Activated CD8-positive, alpha-beta T cell treated with anti-CD3 and anti-CD28 coated beads, Interleukin-2, amount 10 ng/mL, durations not matched to agents 7 days and 5 days (primary cell): ENCODE measurements at places on chromosomes 7 and 10. TPM values are rescaled to one million over a fixed set of nuclear protein-coding genes. Genes with fewer than 3 reads are reported as not detected.

- H3K27me3 ChIP-seq: no peaks in the 10 kb centered on the region
- peaks cover 43% of the 10 kb centered on the region for H3K36me3 ChIP-seq
- peaks cover 19% of the 10 kb centered on the region for H3K4me1 ChIP-seq
- DNase-seq: no peak
- H3K4me3 ChIP-seq: no peak overlapping the region
Observed at GRCh38 chr10:3978174-3978573, 193.2 kb upstream of the KLF6 start.

- H3K4me1 ChIP-seq: peaks cover 27% of the 10 kb centered on the region
- H3K27ac ChIP-seq: no peak overlapping the region
- DNase-seq: no peak
- H3K4me3 ChIP-seq: no peak overlapping the region
- H3K36me3 ChIP-seq: no peaks in the 10 kb centered on the region
Observed at GRCh38 chr10:3838460-3839437, 53.7 kb upstream of the KLF6 start.

GRCh38 chr7:93055543-93056107 lies 62.2 kb downstream of the SAMD9 start:
- H3K4me1 ChIP-seq: peaks cover 10% of the 10 kb centered on the region
- no peak overlapping the region for H3K4me3 ChIP-seq
- DNase-seq: no peak
- peaks cover 10% of the 10 kb centered on the region for H3K27me3 ChIP-seq
- H3K36me3 ChIP-seq: no peaks in the 10 kb centered on the region
- H3K27ac ChIP-seq: no peak overlapping the region

GRCh38 chr10:14485986-14486385 lies 155.3 kb upstream of the FRMD4A start:
- H3K4me3 ChIP-seq: no peak overlapping the region
- H3K27ac ChIP-seq: no peak overlapping the region
- no peaks in the 10 kb centered on the region for H3K4me1 ChIP-seq
- H3K27me3 ChIP-seq: peaks cover 28% of the 10 kb centered on the region
- DNase-seq: no peak

GRCh38 chr10:43041422-43042342 lies 35.2 kb upstream of the RET start:
- H3K36me3 ChIP-seq: no peaks in the 10 kb centered on the region
- DNase-seq: no peak
- H3K27me3 ChIP-seq: no peaks in the 10 kb centered on the region
- H3K27ac ChIP-seq: no peak overlapping the region
- H3K4me3 ChIP-seq: no peak overlapping the region
- no peaks in the 10 kb centered on the region for H3K4me1 ChIP-seq

DNA sequence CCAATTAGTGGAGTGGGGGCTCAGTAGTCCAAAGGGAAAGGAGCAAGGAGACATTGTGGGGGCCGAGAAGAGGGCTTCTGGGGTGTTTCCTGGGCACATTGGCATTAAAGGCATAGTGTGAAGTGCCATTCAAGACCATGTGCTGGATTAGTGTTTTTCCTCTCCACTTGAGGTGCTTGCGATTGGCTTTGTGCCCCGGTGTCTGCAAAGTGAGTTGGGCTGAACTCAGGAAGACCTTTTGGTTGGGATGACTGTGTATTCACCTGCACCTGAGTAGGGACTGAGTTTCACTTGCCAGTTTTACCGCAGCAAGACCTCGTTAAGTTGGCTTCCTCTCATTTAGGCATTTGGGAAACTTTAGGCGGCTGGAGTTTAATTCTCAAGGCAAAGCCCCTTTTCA lies 73.0 kb downstream of the TCF7L2 start:
- H3K4me3 ChIP-seq: no peak overlapping the region
- H3K27ac ChIP-seq: no peak overlapping the region
- H3K4me1 ChIP-seq: no peaks in the 10 kb centered on the region

DNA sequence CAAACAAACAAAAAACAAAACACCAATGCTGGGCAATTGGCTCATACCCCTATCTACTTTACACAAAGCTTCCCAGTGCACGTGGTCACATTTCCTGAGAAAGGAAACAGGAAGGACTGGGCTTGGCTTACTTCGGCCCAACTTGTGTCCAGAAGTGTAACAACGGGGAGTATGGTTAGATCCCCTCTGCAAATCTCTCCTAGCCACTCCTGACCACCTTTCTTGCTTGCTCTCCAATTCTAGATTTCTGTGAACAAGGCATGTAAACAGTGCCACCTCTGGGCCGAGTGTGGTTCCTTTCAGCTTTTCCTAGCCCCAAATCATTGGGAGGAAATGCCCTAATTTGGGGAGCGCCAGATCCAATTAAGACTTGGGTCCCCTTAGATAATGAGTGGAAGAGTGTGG lies 21.0 kb upstream of the FRAT2 start:
- no peaks in the 10 kb centered on the region for H3K27me3 ChIP-seq
- H3K4me3 ChIP-seq: no peak overlapping the region
- peaks cover 13% of the 10 kb centered on the region for H3K36me3 ChIP-seq
- H3K27ac ChIP-seq: no peak overlapping the region
- no peak for DNase-seq

GRCh38 chr7:4066206-4066605 lies 615.9 kb upstream of the FOXK1 start:
- peaks cover 5% of the 10 kb centered on the region for H3K4me1 ChIP-seq
- no peak overlapping the region for H3K4me3 ChIP-seq
- DNase-seq: no peak

DNA sequence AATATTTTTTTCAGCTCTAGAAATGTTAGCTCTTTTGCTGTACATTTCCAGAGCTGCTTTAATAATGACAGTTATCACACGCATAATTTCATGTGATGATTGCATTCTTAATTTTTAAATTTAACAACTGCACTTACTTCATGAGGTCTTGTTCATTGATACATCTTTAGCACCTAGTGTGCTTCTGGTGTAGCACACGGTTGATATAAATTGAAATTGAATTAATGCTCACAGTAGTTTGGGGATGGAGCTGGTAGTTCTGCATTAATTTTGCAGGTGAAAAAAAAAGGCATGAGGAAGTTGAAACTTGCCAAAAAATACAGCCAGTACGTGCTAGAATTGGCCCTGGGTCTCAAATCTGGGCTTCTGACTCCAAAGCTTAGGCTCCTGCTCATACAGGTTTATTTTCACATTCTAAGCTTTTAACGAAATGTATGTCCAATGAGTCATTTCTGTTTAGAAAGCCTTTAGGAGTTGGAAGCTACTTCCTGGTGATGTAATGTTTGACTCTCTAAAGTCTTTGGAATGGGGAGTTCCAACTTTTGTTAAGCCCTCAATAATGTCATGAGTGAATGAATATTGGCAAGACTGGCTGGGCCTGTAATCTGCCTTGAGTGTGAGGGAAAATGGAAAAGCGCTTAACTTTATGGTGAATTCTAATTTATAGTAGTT lies 62.5 kb downstream of the DAGLB start:
- peaks cover 40% of the 10 kb centered on the region for H3K36me3 ChIP-seq
- DNase-seq: no peak
- H3K27me3 ChIP-seq: no peaks in the 10 kb centered on the region
- no peak overlapping the region for H3K4me3 ChIP-seq

DNA sequence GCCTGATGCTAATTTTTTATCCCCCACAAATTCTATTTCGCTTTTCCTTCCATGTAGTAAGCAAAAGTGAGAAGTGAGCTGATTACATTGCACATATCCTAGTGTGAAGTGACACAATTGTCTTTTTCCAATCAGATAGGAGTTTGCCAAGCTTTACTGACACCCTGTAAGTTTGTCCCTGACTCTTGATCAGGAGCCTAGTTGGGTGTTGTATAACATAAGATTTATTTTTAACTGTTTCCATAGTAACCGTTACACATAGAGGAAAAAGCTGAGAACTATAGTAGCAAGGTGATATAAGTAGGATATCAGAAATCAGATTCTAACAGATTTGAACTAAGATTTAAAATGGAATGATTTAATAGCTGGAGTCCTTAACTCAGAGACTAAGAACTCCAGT lies 31.2 kb downstream of the EXOC4 start:
- H3K36me3 ChIP-seq: peaks cover 21% of the 10 kb centered on the region
- DNase-seq: no peak
- H3K4me1 ChIP-seq: no peaks in the 10 kb centered on the region
- H3K4me3 ChIP-seq: no peak overlapping the region

- H3K27me3 ChIP-seq: no peaks in the 10 kb centered on the region
- no peak overlapping the region for H3K4me3 ChIP-seq
- H3K4me1 ChIP-seq: no peaks in the 10 kb centered on the region
- DNase-seq: no peak
- H3K36me3 ChIP-seq: no peaks in the 10 kb centered on the region
- H3K27ac ChIP-seq: no peak overlapping the region
Observed at GRCh38 chr7:101900103-101900502, 82.7 kb downstream of the CUX1 start.

GRCh38 chr7:44077681-44078091 lies 4.6 kb downstream of the POLM start:
- peaks cover 64% of the 10 kb centered on the region for H3K4me1 ChIP-seq
- peak overlapping the region; percentile 82 for H3K27ac ChIP-seq
- no peak for DNase-seq
- no peak overlapping the region for H3K4me3 ChIP-seq

GRCh38 chr10:5622186-5622960 lies 44.0 kb downstream of the ASB13 start:
- H3K27ac ChIP-seq: no peak overlapping the region
- no peaks in the 10 kb centered on the region for H3K27me3 ChIP-seq
- H3K4me3 ChIP-seq: no peak overlapping the region
- DNase-seq: no peak

GRCh38 chr10:119650692-119651513 lies at the start of gene BAG3:
TSS of gene BAG3 (plus strand) at chr10:119651380. CDS start at chr10:119651676, 296 bp downstream.
- DNase-seq: peak; percentile 86
- peaks cover 2% of the 10 kb centered on the region for H3K27me3 ChIP-seq
- peaks cover 14% of the 10 kb centered on the region for H3K36me3 ChIP-seq
- peak within 1 kb of the TSS; percentile 95 for H3K4me3 ChIP-seq

- H3K36me3 ChIP-seq: no peaks in the 10 kb centered on the region
- DNase-seq: no peak
- H3K27ac ChIP-seq: no peak overlapping the region
- no peaks in the 10 kb centered on the region for H3K4me1 ChIP-seq
- no peaks in the 10 kb centered on the region for H3K27me3 ChIP-seq
Observed at GRCh38 chr7:30842542-30843451, 68.9 kb upstream of the AQP1 start.

- DNase-seq: no peak
- H3K4me3 ChIP-seq: no peak overlapping the region
- H3K27ac ChIP-seq: no peak overlapping the region
- no peaks in the 10 kb centered on the region for H3K27me3 ChIP-seq
Observed at GRCh38 chr7:31699050-31699449, 12.0 kb downstream of the PPP1R17 start.

DNA sequence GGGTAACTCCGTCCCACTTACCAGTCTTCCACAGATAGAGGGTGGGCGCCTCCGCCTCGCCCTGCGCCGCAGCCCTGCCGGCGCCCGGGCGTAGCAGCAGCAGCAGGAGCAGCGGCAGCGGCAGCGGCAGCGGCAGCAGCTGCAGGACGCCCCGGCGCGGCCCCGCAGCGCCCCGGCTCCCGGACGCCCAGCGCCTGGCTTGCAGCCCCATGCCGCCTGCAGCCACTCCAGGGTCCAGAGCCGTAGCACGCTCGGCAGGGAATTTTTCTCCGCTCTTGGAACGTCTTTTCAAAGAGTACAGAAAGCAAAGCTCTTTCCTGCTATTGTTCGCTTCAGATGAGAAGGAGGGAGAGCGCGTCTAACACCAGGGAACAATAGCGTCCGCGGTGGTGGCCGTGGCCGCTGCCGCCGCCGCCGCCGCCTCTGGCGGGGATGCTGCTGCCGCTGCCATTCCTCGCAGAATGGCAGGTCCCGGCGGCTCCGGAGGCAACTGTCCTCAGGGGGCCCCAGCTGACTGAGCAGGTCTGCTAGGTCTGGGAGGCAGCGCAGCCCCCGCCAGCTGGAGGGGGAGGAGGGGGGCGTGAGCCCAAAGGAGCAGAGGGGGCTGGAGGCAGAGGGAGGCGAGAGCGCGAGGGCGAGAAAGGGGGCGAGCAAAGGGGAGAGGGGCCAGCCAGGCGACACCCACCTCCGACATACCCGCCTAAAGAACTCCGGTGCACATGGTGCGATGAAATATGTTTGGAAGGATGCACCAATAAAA lies at the start of gene THSD7A:
THSD7A (minus strand) TSS at position 463 of the 760 bp plus-strand sequence; CDS start at position 211, 252 bp downstream.
- no peak within 1 kb of the TSS for H3K27ac ChIP-seq
- no peak for DNase-seq
- no peaks in the 10 kb centered on the region for H3K36me3 ChIP-seq
- no peak within 1 kb of the TSS for H3K4me3 ChIP-seq

DNA sequence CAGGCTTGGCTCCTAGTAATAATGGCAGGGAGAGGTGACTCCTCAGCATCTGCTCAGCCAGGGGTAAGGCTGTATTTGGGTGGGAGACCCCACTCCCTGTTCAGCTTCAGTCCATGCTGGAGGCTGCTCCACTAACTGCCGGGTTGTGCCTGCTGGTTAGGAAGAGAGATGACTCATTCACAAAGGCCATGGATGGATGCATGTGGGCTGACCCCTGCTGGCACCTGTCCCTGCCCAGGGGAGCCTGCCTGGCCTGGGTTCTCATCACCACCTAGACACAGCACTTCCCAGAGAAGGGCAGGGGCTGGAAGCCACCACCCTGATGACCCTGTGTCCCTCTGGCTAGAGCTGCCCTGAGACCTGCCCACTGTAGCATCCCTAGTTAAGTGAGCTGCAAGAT lies 59.0 kb downstream of the VSTM4 start:
- H3K4me1 ChIP-seq: no peaks in the 10 kb centered on the region
- no peak for DNase-seq
- H3K27ac ChIP-seq: no peak overlapping the region
- no peaks in the 10 kb centered on the region for H3K36me3 ChIP-seq

BNIP3 gene
- 61.5 TPM for total RNA-seq

ADAM22 gene
- total RNA-seq: 2.2 TPM

HOXA5 gene
- not detected for total RNA-seq

CDNF gene
- 0.89 TPM for total RNA-seq

XRCC2 gene
- total RNA-seq: 15.3 TPM

CDK14 gene
- not detected for total RNA-seq

NPSR1 gene
- not detected for total RNA-seq

COL28A1 gene
- total RNA-seq: not detected

ADGRA1 gene
- total RNA-seq: not detected

FFAR4 gene
- total RNA-seq: not detected

PTPRZ1 gene
- not detected for total RNA-seq
